ENCODE measurements at places on chromosomes 1 and 21.

- DNase-seq = no peak
Observed at GRCh38 chr1:29462096-29462495, 225.8 kb downstream of the PTPRU start.

DNA sequence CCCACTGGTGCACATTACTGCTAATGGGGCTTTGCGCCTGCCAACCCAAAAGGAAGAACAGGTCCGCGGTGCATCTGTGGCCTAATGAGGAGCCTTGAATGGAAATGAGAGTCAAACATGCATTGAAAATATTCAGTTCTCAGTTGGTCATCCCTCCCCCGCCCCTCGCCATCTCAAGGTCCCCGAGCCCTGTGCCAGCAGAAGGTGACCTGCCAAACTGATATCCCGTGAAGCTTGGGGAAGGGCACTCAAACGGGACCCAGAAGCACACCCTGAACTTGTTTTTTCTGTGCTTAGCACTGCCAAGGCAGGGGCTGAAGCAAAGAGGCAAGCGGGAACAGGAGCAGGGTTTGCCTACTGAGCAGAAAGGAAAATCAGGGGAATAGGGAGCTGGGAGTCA, 67.9 kb upstream of the ZNF648 start:
- no peak for DNase-seq

- DNase-seq = no peak
Observed at GRCh38 chr21:16534408-16535101, 804.8 kb downstream of the USP25 start.

GRCh38 chr1:152034654-152035538, 1.9 kb downstream of the S100A11 start:
- DNase-seq = peak; percentile 46

GRCh38 chr1:226485192-226485591, 63.4 kb upstream of the STUM start:
- no peak for DNase-seq

GRCh38 chr1:219676012-219676765, 63.3 kb upstream of the ZC3H11B start:
- no peak for DNase-seq

GRCh38 chr1:164863056-164863455, 304.1 kb downstream of the PBX1 start:
- no peak for DNase-seq

DNA sequence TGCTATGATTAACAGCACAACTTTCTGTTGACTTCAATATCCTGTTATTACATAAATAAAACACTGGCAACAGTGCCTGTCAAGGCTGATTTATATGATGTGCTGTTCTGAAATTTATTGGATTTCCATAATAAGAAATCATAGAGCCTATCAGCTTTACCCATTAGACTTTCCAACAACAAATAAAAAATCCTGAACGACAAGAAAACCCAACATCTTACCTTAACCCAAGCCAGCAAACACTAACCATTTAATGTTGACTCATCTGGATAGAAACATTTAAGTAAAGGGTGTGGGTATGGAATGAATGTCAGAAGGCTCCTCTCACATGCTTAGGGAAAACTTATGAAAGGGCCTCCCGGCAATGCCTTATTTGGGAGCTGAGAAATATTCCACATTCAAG, 165.1 kb downstream of the SLC45A1 start:
- DNase-seq = no peak

DNA sequence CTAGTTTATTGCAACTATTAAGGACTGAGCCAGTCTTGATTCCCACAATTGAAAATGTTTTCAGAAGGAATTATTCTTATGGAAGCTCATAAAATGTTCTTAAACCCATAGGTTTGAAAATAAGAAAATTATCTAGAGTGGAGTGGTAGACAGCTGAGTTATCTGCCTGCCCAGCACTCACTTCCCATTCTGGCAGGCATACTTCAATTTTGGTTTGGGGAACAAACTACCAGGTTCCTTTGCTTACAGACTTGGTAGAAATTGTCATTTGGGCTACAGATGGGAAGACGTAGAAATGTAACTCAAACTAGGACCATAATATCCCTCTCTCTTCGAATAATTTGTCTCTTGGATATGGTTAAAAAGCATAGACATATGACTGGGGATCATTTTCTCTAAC, 18.4 kb downstream of the JUN start:
- DNase-seq = no peak

DNA sequence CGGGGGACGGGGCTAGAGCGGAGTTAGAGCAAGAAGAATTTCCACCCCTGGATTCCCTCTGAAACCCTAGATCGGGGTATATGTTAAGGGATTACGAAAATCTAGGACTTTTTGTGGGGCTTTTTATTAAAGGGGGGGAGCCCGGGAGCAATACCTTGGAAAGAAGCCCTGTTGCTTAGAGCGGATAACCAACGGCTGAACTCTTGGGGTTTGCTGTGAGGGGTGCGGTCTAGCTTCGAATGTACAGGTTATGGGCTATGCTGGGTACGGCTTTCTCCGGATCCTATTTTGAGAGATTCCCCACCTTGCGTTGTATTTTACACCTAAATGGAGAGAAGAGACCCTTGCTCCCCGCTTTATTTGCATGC, 626 bp downstream of the DYRK3 start:
- no peak for DNase-seq

GRCh38 chr21:46110499-46111192, 12.7 kb downstream of the COL6A2 start:
- DNase-seq = no peak

DNA sequence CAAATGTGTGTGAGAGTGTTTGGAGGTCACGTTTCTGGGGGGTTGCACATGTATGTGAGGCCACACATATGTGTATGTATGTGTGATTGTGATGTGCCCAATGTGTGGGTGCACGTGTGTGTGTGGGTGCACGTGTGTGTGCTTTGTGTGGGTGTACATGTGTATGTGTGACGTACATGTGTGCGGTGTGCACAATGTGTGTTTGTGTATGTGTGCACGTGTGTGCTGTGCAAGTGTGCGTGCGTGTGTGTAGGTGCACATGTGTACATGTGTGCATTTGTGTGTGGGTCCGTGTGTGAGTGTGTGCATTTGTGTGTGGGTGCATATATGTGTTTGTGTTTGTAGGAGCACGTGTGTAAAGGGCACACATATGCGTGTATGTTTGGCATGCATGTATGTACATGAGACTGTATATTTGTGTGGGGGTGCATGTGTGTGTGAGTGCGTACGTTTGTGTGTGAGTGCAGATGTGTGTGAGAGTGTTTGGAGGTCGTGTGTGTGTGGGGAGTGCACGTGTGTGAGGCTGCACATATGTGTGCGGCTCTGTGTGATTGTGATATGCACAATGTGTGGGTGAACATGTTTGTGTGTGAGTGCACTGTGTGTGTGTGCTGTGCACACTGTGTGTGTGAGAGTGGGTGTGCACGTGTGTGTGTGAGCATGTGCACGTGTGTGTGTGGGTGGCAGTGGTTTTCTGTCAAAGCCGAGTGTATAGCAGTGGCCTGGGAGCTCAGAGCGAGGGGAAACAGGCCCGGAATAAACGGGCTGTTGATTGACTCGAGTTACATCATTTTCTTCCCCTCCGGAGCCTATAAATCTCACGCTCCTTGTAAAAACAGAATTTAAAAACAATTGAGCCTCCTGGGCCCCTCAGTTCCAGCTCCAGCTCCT, 132.7 kb upstream of the ARHGEF16 start:
- no peak for DNase-seq

- DNase-seq = no peak
Observed at GRCh38 chr1:82836973-82837680, 1036.4 kb downstream of the ADGRL2 start.

DNA sequence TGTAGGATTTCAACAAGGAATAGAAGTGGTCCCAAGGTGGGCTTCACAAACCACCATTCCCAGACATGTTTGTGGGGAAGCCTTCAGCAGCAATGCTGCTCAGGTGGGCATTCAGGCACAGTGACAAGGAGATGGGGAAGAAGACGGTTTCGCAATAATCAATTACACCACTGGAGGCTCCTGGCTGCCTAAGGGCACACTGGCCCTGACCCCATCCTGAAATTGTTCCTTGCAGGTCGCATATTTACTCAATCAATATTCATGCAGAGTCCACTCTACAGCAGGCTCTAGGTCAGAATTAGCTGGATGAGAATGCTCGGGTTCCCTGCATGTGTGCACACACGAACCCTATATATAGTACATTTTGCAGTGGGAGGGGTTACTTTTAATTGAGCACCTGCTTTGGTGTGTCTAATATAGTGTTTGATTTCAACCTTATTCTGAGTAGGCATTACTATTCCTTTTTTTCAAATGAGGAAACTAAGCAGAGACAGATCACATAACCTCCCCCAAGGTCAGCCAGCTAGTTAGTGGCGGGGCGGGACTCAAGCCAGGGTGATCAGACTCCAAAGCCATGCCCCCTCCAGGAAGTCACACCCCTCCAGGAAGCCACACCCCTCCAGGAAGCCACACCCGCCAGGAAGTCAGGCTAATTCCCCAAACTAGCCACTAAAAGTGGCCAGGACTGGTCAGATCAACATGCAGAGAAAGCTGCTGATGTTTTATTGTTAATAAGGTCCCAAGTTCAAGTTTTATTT, 106.5 kb downstream of the HLCS start:
- peak; percentile 12 for DNase-seq

GRCh38 chr1:7366286-7366954, 404.7 kb upstream of the VAMP3 start:
- DNase-seq = no peak

- no peak for DNase-seq
Observed at GRCh38 chr1:221751226-221751887, 9.5 kb upstream of the DUSP10 start.

DNA sequence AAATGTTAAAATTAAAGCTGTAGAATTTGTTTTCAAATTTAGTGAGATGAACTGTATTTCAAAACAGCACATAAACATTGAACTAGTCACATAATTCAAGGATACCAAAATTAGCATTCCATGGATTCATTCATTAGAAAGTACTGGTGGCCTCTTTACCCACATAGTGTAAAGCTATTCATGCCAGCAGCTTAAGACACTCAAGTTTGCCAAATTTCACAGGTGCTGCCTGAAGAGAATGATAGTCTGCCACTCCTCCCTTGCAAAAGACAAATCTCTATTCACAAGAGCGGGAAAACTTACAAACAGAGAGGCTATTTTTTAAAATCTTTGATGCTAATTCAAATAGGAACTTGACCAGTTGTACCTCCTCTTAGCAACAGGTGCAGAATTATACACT, 337.0 kb downstream of the BRINP3 start:
- DNase-seq = no peak

GRCh38 chr1:244111027-244111426, 59.9 kb downstream of the ZBTB18 start:
- no peak for DNase-seq

- DNase-seq = no peak
Observed at GRCh38 chr1:61261595-61261994, 179.2 kb downstream of the NFIA start.

- DNase-seq = no peak
Observed at GRCh38 chr1:175572932-175573868, 170.2 kb downstream of the TNR start.

DNA sequence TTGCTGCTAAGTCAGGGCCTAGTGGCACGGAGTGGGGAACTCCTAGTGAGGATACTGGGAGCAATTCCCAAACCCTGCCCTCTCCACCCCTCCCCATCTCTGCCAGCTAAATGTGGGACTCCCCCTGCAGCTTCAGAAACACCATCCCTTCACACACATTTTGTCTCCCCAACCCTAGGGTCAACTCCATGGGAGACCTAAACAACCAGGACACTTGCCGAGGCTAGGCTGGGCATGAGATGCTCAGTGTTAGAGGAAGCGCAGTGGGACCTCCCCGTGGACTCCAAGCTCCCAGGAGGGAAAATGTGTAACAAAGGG, 1.5 kb downstream of the RNF186 start:
- DNase-seq = no peak

DNA sequence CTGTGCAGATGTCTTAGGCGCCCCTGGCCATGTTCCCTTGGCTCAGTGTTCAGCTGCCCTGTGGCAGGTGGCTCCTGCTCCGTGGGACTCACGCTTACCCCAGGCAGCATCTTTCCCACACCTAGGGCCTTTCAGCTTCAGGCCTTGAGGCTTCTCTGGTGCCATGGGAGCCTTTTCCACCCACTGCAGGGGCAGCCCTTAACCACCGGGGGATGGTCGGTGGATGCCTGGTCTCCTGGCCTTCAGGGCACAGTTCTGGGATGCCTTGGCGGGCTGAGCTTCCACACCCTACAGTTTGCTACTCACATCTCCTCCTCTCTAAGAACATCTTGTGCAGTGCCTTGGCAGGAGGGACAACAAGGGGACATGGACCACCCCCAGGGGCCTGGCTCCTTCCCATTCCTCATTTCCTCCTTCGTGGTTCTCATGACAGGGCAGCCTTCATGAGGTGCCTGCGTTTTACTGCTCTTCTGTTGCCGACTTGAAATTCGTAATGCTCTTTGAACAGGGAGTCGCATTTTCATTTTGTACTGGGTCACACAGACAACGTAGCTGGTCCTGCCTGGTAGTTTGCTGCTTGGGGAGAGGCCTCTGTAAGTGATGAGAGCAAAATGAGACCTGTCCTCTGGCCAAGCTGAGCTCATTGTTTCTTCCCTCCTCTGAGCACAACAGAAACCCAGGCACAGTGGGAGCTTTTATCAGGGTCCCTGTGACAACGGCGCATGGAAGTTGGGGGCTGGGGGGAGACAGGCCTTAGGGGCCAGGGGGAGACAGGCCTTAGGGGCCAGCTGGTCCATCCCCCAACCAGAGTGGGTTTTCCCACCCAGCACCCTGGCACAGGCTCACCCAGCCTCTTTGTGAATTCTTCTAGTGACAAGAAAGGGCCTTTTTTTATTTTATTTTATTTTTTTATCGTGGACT, 62.0 kb upstream of the NEK2 start:
- DNase-seq = no peak
